Amniotic stem cell (primary cell): ENCODE measurements at places on chromosomes 5 and 9.

GRCh38 chr9:98049288-98050072 lies 7.1 kb upstream of the NANS start:
- DNase-seq, result no peak

DNA sequence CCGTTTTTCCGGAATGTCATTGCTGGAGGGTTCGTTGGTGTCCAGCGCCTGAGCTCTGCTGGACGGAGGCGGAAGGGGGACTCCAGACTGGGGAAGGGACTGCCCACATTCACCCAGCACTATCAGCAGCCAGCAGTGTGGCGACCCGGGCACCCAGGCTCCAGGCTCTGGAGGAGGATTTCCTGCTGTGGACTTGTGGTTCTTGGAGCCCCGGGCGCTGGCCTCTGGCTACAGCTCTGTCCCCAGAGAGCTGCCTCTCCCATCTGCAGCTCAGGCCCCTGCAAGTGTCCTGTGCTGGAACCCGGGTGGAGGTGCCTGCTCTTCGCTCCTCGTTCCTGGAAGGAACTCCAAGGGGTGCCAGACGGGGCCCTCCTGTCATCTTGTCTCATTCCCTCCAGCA lies 152.6 kb downstream of the RGS3 start:
- no peak for DNase-seq

DNA sequence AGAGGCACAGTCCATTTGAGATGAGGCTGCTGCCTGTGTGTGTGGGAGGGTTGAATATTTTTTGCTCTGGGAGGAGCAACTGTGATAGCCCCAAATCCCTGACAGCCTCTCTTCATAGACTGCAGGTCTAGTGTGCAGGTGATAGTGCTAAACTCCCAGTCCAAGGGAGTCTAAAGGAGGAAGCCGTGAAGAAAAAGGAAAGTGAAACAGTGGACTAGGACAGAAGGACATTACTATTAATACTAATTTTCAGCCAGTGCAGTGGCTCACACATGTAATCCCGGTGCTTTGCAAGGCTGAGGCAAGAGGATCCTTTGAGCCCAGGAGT lies 295.0 kb downstream of the PDE4D start:
- DNase-seq, result no peak

DNA sequence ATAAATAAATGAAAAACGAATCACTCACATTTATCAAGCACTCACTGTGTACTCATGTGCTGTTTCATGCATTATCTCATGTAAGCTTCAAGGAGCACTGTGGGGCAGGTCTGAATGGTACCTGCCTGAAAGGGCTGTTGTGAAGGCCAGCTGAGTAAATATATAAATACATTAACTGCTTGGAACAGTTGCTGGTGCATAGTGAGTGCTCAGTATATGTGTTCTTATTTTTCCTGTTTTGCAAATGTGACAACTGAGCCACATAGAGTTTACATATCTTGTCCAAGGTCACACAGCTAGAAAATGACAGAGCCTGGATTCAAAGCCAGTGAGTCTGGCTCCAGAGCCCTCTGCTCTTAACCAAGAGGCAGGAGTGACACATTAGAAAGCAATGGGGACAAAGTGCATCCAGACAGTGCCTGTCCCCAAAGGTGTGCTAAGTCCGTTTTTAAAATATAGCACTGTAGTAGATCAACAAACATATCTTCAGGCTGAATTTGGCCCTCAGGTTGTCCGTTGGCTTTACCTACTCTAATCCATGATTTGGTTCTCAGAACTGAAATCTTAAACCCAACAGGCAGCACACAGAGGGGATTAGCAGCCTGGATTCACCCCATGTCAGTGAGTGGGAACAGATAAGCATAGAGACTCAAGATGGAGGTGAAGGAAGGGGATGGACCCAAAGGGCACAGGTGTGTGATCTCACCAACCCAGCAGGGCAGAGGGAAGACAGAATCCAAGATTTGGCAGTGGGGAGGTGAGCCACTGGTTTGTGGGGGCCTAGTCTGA lies 70.8 kb downstream of the WWC1 start:
- DNase-seq, result no peak

DNA sequence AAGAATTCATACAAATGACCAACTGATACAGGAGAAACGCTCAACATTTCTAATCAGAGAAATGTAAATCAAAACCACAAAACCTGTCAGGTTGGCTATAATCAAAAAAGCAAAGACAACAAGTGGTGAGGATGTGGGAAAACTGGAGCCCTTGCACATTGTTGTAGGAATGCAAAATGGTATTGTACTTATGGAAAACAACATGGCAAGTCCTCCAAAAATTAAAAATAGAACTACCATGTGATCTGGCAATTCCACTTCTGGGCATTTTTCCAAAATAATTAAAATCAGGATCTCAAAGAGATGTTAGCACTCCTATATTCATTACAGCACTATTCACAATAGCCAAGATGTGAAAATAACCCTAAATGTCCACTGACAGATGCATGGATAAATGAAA lies 76.1 kb downstream of the FNIP1 start:
- no peak for DNase-seq

DNA sequence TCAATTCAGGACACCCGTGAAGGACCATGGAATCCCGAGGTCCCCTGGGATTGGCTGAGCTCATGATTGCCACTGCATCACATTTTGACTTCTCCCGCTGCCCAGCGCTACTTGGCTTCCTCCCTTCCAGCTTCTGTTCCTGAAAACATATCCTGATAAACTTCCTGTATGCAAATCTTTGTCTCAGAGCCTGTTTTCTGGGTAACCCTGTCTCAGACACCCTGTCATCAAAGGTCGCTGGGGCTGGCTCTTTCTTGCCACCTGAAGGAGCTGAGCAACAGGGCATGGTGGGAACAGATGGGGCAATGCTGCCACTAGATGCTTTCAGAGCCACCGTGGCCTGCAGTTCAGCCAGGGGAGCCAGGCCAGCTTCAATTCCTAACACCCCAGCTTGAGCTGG lies 154.3 kb upstream of the TBC1D2 start:
- DNase-seq, result no peak

- no peak for DNase-seq
Observed at GRCh38 chr5:150189326-150189725, 536 bp upstream of the SLC6A7 start.

- no peak for DNase-seq
Observed at GRCh38 chr5:143892908-143893307, 80.9 kb downstream of the HMHB1 start.

DNA sequence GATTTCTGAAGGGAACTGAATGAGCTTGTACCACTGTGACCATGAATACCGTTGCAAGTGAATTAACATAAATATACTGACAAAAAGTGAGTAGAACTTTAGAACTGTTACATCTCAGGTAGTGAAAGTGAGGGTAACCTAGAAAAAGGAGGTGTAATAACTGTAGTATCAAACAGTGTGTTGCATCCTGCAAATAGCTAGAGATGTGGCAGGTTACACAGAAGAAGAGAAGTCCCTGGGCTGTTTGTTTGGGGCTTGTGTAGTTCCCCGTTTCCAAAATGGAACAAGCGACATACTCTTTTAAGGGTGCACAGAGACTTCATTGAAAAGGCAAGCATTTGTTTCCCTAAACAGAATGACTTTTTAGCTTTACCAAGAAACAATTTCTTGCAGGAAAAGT lies 214.8 kb downstream of the NR3C1 start:
- no peak for DNase-seq

DNA sequence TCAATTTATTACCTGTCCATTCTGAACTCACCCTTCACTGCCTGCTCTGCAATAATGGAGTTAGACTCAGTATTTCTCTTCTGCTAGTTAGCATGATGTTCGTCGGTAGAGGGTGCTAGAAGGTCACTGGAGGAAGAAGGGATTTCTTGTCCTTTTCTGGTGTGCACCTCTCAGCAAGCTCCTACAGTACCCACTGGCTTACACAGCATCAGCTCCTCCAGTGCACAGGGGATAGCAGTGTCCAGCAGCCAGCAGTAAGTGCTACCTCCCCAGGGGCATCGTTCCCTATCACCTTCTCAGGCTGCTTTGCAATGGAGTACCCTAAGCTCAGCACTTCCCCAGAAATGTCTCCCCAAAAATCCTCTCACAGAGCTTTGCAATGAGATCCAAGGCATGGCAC lies 45.9 kb upstream of the APC start:
- no peak for DNase-seq

GRCh38 chr5:152142840-152143469 lies 218.3 kb upstream of the GLRA1 start:
- DNase-seq, result peak; percentile 32

GRCh38 chr5:165805756-165806155 lies 2300.3 kb downstream of the MAT2B start:
- DNase-seq, result no peak

- no peak for DNase-seq
Observed at GRCh38 chr9:133148199-133149129, 15.2 kb downstream of the GBGT1 start.

DNA sequence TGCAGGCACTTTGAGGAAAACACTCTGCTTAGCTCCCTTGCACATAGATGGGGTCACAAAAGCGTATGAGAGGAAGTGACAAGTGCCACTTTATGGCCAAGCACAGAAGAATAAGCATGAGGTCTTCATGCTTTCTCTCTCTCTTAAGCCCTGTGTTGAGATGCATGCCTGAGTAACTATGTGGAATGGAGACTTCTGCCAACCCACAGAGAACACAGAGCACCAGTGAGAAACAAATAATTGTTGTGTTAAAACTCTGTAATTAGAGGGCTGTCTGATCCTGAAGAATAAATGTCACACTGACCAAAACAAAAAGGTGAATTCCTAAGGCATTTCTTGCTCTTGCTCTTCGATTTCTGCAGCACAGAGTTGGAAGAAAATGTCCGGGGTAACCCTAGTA lies 488.5 kb downstream of the CTNND2 start:
- no peak for DNase-seq

- no peak for DNase-seq
Observed at GRCh38 chr9:86187121-86187520, 72.3 kb downstream of the C9orf153 start.

- no peak for DNase-seq
Observed at GRCh38 chr5:168275940-168276339, 15.5 kb upstream of the WWC1 start.

- no peak for DNase-seq
Observed at GRCh38 chr9:86020731-86021130, 78.6 kb downstream of the GOLM1 start.

DNA sequence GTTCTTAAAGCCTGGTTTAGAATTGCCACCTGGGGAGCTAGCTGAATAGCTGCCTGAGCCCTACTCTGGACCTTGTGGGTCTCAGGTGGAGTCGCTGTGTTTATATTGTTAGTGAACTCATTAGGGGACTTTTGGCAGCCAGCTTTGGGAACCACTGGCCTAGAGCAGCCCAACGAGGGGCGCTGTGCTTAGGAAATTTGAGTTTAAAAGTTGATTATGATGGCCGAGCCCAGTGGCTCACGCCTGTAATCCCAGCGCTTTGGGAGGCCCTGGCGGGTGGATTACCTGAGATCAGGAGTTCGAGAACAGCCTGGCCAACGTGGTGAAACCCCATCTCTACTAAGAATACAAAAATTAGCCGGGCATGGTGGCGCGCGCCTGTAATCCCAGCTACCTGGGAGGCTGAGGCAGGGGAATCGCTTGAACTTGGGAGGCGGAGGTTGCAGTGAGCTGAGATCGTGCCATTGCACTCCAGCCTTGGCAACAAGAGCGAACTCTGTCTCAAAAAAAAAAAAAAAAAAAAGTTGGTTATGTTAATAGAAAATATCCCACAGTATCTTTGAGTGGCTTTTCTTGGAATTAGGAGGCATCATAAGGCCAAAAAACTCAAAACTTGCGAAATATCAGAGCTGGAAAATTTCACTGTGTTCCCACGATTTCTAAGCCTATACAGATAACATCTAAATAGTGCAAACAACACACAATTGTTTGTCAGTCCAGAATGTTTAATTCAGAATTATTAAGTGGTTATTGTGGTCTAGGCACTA lies 809 bp downstream of the MCCC2 start:
- DNase-seq, result no peak

DNA sequence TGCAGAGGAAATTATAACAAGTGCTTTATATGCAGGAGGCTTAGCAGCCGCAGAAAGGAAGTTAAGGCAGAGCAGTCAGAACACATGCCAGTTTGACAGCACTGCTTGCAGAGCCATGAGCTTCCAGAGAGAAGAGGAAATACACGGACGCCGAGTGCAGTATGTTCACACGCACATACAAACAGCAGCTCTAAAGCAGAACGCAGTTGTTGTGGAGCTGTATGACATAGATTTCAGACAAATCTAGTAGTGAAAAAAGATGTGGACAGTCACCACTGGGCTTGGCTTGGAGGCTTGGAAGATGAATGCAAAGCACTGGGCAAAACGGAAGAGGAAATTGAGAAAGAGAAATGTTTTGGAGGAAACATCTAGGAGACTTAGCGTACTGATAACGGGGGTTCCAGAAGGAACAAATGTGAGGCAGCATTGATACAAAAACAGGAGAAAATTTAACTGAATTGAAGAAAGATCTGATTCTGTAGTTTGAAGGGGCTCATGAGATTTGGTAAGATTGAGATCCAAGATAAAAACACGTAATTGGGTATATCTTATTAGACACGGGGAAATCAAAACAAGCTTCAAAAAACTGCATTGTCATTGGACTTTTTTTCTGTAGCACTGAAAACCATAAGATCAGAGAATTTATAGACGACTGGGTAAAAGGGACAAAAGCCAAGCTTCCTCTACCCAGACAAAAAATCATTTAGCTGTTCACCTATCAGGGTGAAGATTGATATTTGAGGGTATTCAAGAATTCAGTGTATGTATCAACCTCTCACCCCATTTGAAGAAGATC lies 19.6 kb upstream of the ROPN1L start:
- no peak for DNase-seq

GRCh38 chr9:79977510-79978197 lies 405.9 kb downstream of the TLE4 start:
- no peak for DNase-seq

- no peak for DNase-seq
Observed at GRCh38 chr5:56282216-56282615, 49.1 kb upstream of the ANKRD55 start.

DNA sequence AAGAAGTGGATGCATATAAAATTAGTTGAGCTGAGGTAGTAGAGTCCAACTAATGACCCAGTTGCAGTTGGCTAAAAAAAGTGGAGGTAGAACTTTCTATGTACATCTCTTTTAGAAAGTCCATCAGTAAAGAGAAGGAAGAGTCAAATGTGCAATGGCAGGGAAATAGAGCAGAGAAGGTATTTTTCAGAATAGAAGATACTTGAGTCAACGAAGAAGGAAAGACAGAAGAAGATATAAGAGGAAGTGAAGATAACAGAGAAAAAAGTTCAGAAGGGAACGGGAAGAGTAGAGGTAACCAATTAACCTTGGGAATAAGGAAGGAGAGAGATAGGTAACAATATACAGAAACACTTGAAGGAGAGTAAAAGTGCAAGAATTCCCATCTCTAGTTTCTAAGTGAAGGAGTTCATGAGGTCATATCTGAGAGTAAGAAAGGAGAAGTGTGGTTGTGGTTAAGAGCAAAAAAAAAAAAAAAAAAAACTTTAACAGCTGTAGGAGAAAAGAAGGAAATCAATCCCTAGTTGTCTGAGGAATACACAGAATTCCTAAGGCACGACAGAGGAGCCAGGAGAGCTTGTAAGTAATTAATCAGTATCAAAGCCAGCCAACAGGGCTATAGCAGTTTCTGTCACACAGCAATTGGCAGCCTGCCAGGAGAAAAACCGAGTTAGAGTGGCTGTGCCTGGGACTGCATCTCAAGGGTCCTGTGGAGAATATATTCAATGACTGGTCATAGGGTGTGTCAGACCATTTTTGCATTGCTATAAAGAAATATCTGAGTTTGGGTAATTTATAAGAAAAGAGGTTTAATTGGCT lies 61.0 kb downstream of the ARL15 start:
- no peak for DNase-seq

GRCh38 chr5:140109759-140110645 lies 3.9 kb upstream of the PURA start:
- no peak for DNase-seq
